Activated CD4-positive, alpha-beta T cell treated with anti-CD3 and anti-CD28 coated beads for 48 hours (primary cell): ENCODE measurements at places on chromosomes 16 and 17.

- no peak for DNase-seq
Observed at GRCh38 chr16:64657316-64658011, 464.4 kb downstream of the CDH11 start.

GRCh38 chr17:17836818-17837379 is at the start of gene SREBF1:
TSS of gene SREBF1 (minus strand) at chr17:17836986. CDS start at chr17:17836817, 169 bp downstream.
- DNase-seq, result peak; percentile 80

- DNase-seq, result no peak
Observed at GRCh38 chr16:13324851-13325250, 423.5 kb downstream of the SHISA9 start.

- no peak for DNase-seq
Observed at GRCh38 chr16:71423865-71424264, 18.0 kb downstream of the TLE7 start.
